Activated T-cell treated with anti-CD3 and anti-CD28 coated beads, Interleukin-2, amount 50 U/mL, for 4 hours (primary cell): ENCODE measurements at places on chromosomes 7 and 10.

DNA sequence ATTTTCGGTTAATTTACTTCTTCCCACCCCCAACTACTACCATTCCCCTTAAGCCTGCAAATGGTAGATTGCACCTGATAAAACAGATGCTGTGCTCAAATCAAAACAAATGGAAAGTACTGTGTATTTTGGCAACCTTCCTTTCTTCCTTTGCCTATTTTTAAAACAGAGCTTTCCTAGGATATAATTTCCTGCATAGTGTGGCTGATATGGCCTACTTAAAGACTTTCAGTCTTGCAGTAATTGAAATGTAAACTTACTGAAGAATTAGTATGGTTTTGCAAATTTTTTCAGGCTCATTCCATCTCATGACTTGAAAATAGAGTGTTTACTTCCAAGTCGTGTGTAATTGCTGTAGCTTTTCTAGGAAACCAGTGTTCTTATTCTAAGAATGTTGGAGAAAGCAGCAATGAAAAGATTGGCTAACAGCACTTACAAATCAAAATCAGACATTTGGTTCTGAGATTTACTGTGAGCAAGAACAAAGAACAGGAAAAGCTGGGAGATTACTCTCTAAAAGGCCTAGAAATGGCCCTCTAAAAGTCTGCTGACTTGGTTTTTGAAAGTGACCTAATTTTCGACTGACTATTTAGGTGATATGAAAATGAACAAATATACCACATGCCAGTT is 52.0 kb downstream of the REEP3 start:
- no peak for DNase-seq

DNA sequence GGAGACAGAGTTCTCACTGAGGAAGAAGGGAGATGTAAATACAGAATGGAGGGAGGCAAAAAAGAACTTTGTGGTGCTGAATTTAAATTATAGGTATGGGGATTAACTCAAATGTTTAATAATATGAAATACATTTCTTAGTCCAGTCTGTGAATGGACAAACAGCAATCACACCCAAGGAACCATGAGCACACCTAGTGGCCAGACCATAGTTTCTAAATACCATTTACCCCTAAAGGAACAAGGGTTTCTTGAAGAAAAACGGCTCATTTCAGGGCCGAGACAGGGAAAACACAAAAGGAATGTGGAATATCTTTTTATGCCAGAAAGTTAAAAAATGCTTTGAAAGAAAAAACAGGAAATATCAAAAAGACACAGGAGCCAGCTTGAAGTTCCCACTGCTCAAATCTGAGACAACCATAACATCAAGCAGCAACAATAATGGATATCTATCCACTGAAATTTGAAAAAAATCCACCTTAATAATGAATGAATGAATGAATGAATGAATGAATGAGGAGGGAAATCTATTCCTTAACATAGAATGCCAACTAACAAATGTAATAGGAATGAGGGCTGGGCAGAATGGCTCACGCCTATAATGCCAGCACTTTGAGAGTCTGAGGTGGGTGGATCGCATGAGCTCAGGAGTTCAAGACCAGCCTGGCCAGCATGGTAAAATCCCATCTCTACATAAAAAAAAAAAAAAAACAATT is 8.6 kb downstream of the IPMK start:
- DNase-seq: no peak

DNA sequence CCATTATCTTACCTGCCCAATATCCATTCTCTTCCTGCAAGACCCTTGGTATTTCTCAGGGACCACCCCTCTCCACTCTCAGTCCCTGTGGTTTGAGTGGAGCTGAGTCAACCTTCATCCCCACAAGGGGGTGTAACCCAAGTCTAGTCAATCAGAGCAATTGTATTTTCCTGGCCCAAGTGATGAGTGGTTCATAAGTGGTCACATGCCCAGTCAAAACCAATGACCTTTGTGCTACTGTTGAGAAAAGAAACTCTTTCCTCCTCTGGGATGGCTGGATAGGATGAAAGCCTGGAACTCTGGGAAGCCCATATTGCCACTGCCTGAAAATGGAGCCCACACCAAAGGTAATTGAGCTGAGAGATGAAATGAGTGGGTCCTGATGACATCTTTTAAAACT is 93.6 kb downstream of the SNX10 start:
- DNase-seq: no peak

GRCh38 chr10:68955832-68956532 is at the start of gene DDX21:
TSS of gene DDX21 (plus strand) at chr10:68956170. CDS start at chr10:68956226, 56 bp downstream.
- DNase-seq: peak; percentile 85

- no peak for DNase-seq
These were observed 377.6 kb upstream of the MYO3A start for GRCh38 chr10:25556457-25556856.

GRCh38 chr10:31133792-31134310 is 102.2 kb upstream of the ZNF438 start:
- peak; percentile 69 for DNase-seq
